ENCODE measurements at places on chromosomes 1 and 21. TPM values are rescaled to one million over a fixed set of nuclear protein-coding genes. Genes with fewer than 3 reads are reported as not detected.

- DNase-seq = peak; percentile 3
Observed at GRCh38 chr21:42829954-42830353, 49.4 kb downstream of the WDR4 start.

The DESI2 gene
- total RNA-seq = 53.1 TPM

- DNase-seq = no peak
Observed at GRCh38 chr1:173863224-173864161, 4.3 kb downstream of the GAS5 start.

DNA sequence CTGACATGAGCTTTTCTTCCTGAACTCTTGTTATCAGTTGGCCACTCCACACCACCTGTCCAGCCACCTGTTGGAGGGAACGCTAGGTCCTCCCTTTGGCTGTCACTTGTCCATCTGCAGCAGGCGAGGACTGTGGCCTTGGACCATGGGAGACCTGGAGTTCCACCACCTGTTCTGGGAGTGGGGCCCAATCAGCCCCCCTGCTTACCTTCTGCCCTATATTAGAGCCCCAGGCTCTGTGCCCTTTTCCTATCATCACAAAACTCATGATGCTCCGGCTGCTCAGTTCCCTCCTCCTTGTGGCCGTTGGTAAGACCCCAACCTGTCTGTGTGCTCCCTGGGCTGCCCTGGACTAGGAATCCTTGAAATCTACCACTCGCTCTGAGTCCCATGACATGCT lies at the start of gene CELA3A:
TSS of gene CELA3A (plus strand) at position 249 of the 400 bp plus-strand sequence. CDS start at position 267, 18 bp downstream.
- DNase-seq = no peak

GRCh38 chr1:164664127-164664526 lies 105.1 kb downstream of the PBX1 start:
- DNase-seq = no peak

The LCE1D gene
- not detected for total RNA-seq

The GPR37L1 gene
- total RNA-seq = 0.06 TPM

GRCh38 chr1:24914226-24915069 lies 15.6 kb downstream of the RUNX3 start:
- no peak for DNase-seq

GRCh38 chr1:17161926-17162800 lies 42.8 kb upstream of the PADI1 start:
- DNase-seq = no peak

GRCh38 chr21:14096577-14096976 lies 114.2 kb downstream of the LIPI start:
- DNase-seq = no peak
